Nasal cavity respiratory epithelium epithelial cell of viscerocranial mucosa (primary cell): ENCODE measurements at places on chromosomes 7 and 10. TPM values are rescaled to one million over a fixed set of nuclear protein-coding genes. Genes with fewer than 3 reads are reported as not detected.

LRIT1 gene
- total RNA-seq = not detected in 2 replicates

HMX2 gene
- not detected in 2 replicates for total RNA-seq

GBX1 gene
- not detected in 2 replicates for total RNA-seq

CUBN gene
- total RNA-seq = under 0.01 and 0.71 TPM in 2 replicates

PTPRZ1 gene
- 15.4 and 17.7 TPM in 2 replicates for total RNA-seq

LRRC61 gene
- total RNA-seq = 10.8 and 11.6 TPM in 2 replicates

RSU1 gene
- total RNA-seq = 21.9 and 52.7 TPM in 2 replicates
